ENCODE measurements at places on chromosomes 13 and 19.

DNA sequence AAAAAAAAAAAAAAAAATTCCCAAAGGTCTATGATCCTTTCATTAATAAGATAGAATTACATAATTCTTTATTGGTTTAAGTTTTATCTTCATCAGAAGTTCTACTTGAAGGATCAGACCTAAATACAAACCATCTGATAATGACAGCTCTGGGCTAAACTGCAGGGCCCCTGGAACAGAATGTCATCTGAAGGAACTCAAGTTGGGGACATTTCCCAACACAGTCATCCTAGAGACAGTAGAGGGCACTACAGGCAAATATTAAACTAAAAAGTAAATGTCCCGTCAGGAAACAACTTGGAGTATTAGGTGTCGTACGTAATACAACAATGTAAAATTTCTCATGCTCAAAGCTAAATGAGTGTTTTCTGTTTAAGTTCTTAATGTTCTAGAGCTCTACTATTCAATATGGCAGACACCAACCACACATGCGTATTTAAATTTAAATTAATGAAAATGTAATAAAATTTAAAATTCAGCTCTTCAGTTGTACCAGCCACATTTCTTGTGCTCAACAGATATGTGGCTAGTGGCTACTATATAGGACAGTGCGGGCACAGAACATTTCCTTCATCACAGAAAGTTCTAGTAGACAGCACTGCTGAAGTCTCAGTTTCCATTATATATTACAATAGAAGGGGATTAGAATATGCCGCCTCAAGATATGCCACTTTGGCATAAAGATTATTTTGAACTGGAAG lies 21.8 kb upstream of the NAXD start:
- no peak for DNase-seq
- H3K27ac ChIP-seq = no peak overlapping the region
- H3K36me3 ChIP-seq = no peaks in the 10 kb centered on the region

- no peak overlapping the region for H3K27ac ChIP-seq
- no peaks in the 10 kb centered on the region for H3K4me1 ChIP-seq
- no peaks in the 10 kb centered on the region for H3K27me3 ChIP-seq
- no peaks in the 10 kb centered on the region for H3K36me3 ChIP-seq
- H3K4me3 ChIP-seq = no peak overlapping the region
Measured at GRCh38 chr13:83666141-83666540, 216.1 kb downstream of the SLITRK1 start.

DNA sequence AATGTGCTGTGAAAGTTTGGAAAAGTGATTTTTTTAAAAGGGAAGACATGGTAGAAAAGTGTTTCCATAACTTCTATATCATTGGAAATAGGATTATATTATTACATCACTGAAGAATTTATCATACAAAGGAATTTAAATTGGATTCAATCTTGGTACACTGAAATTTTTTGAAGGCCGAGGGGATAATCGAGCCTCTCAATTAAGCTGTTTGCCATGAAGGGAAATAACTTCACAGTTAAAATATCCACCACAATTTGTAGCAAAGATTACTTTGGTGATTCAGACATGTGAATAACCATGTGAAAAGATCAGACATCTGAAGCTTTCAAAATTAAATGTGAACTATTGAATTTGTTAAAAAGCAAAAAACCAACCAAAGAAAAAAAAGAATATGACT lies 215.3 kb downstream of the KLF5 start:
- no peak overlapping the region for H3K27ac ChIP-seq
- H3K4me1 ChIP-seq = peaks cover 5% of the 10 kb centered on the region
- H3K4me3 ChIP-seq = no peak overlapping the region
- no peaks in the 10 kb centered on the region for H3K27me3 ChIP-seq
- no peak for DNase-seq

DNA sequence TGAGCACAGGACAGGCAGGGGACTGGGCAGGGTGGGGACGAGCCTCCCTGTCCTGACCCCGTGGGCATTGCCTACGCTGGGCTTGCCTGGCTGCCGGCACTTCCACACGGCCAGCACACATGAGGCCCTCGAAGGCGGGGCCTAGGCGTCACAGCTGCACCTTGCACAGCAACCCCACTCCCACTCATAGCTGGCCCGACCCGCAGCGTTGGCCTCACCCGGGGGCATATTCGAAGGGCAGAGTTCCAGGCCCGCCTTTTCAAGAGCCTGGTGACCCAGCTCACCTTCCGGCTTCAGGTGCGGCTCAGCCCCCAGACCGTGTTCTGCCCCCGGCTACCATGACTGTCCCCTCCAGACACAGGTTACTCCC lies 16.9 kb upstream of the PROZ start:
- no peaks in the 10 kb centered on the region for H3K36me3 ChIP-seq
- H3K27ac ChIP-seq = no peak overlapping the region

DNA sequence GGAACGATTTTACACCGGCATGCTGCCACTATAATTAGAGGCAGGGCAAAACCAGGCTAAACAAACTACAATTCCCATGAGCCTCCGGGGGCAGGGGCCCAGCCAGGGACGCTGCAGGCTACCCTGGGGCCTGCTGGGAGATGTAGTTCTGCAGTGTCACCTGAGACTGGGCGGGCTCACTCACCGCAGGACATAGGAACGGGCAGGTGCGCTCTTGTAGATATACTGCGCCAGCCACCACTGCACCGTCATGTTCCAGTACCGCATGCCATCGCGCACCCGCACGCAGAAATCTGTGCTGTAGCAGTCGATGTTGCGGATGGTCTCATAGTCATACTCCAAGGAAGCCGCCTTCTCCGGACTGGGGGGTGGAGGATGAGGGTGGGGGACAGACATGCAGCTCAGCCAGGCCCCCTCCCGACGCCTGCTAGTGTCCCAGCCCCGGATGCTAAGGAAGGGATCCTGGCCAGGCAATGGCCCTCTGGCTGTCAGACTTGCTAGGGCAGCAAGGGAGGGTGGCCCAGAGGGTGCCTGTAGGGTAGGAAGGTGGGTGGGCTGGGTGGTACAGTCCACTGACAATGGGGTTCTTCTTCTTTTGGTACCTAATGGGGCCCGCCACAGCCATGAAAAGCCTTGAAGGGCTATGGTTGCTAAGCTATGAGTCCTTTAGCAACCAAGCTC lies 5.8 kb upstream of the TMC4 start:
- H3K27ac ChIP-seq = no peak overlapping the region
- H3K27me3 ChIP-seq = no peaks in the 10 kb centered on the region
- H3K4me1 ChIP-seq = no peaks in the 10 kb centered on the region
- no peak overlapping the region for H3K4me3 ChIP-seq
- peaks cover 32% of the 10 kb centered on the region for H3K36me3 ChIP-seq

GRCh38 chr13:113069861-113070805 lies 35.5 kb upstream of the F7 start:
- no peak overlapping the region for H3K4me3 ChIP-seq
- no peak for DNase-seq
- no peaks in the 10 kb centered on the region for H3K27me3 ChIP-seq
- H3K27ac ChIP-seq = no peak overlapping the region

- H3K27ac ChIP-seq = no peak overlapping the region
- H3K36me3 ChIP-seq = no peaks in the 10 kb centered on the region
- no peak for DNase-seq
- H3K27me3 ChIP-seq = no peaks in the 10 kb centered on the region
- no peaks in the 10 kb centered on the region for H3K4me1 ChIP-seq
Measured at GRCh38 chr13:105193026-105193425, 1342.4 kb downstream of the EFNB2 start.

DNA sequence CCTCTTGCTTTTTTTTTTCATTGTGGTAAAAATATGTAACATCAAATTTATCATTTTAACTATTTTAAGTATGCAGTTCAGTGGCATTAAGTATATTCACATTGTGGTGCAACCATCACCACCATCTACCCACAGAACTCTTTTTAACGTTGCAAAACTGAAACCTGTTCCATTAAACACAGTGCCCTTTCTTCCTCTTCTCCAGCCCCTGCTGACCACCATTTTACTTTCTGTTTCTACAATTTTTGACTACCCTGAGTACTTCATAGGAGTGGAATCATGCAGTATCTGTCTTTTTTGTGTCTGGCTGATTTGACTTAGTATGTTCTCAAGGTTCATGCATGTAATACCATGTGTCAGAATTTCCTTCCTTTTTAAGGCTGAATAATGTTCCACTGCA lies 153.1 kb downstream of the FGF9 start:
- no peaks in the 10 kb centered on the region for H3K36me3 ChIP-seq
- H3K4me1 ChIP-seq = peaks cover 2% of the 10 kb centered on the region
- H3K4me3 ChIP-seq = no peak overlapping the region
- no peak for DNase-seq

DNA sequence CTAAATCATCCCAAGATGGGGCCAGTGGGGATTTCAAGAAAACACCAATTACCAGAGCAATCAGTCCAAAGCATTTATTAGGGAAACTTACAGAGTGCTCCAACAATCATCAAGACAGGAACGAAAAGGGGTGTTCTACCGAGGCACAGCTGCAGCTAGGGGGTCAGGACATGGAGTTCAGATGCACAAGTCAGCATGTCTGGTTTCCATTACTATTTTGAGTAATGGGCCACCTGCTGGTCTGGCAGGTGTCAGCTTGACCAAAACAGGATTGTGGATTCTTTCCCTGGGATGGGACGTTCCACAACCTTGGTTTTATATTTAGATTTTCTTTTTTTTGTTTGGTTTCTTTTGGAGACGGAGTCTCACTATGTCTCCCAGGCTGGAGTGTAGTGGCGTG lies 3.9 kb upstream of the UBL5 start:
- peaks cover 14% of the 10 kb centered on the region for H3K36me3 ChIP-seq
- DNase-seq = no peak
- no peak overlapping the region for H3K27ac ChIP-seq
- H3K4me3 ChIP-seq = no peak overlapping the region

DNA sequence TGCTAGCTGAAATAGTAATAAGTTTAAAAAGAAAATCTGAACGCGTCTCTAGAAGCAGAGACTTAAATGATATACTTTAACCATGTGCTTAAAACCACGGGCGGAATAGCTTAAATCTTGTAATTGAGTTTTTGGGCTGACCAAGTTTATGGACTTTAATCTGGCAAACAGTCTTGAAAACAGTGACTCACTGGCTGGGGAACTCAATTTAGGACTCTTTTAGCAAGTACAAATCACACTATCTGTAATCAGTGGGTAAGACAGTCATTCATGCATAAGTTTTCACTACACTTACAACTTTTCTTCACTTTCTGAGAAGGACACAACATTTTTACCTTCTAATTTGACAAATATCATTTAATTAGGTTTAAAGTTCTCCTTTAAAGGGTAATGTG lies 26.8 kb downstream of the ZNF627 start:
- peak overlapping the region; percentile 63 for H3K4me3 ChIP-seq
- H3K4me1 ChIP-seq = peaks cover 17% of the 10 kb centered on the region
- H3K27ac ChIP-seq = no peak overlapping the region
- DNase-seq = no peak
- H3K27me3 ChIP-seq = no peaks in the 10 kb centered on the region
- H3K36me3 ChIP-seq = peaks cover 25% of the 10 kb centered on the region

- H3K27me3 ChIP-seq = no peaks in the 10 kb centered on the region
- no peak overlapping the region for H3K4me3 ChIP-seq
- H3K4me1 ChIP-seq = peaks cover 9% of the 10 kb centered on the region
- no peak overlapping the region for H3K27ac ChIP-seq
- peaks cover 3% of the 10 kb centered on the region for H3K36me3 ChIP-seq
Measured at GRCh38 chr19:3606174-3606689, 443 bp downstream of the TBXA2R start.

GRCh38 chr13:94479616-94480015 lies at the start of gene DCT:
Gene DCT, minus strand, starts transcription at chr13:94479682. Its CDS starts 427 bp downstream, at chr13:94479255.
- H3K4me1 ChIP-seq = peaks cover 7% of the 10 kb centered on the region
- no peaks in the 10 kb centered on the region for H3K36me3 ChIP-seq
- no peak within 1 kb of the TSS for H3K4me3 ChIP-seq
- DNase-seq = no peak

- no peak overlapping the region for H3K4me3 ChIP-seq
- H3K27me3 ChIP-seq = peaks cover 4% of the 10 kb centered on the region
- peaks cover 16% of the 10 kb centered on the region for H3K4me1 ChIP-seq
- no peaks in the 10 kb centered on the region for H3K36me3 ChIP-seq
- peak overlapping the region; percentile 34 for H3K27ac ChIP-seq
- no peak for DNase-seq
Measured at GRCh38 chr19:54616057-54616456, 14.2 kb upstream of the LILRB1 start.

DNA sequence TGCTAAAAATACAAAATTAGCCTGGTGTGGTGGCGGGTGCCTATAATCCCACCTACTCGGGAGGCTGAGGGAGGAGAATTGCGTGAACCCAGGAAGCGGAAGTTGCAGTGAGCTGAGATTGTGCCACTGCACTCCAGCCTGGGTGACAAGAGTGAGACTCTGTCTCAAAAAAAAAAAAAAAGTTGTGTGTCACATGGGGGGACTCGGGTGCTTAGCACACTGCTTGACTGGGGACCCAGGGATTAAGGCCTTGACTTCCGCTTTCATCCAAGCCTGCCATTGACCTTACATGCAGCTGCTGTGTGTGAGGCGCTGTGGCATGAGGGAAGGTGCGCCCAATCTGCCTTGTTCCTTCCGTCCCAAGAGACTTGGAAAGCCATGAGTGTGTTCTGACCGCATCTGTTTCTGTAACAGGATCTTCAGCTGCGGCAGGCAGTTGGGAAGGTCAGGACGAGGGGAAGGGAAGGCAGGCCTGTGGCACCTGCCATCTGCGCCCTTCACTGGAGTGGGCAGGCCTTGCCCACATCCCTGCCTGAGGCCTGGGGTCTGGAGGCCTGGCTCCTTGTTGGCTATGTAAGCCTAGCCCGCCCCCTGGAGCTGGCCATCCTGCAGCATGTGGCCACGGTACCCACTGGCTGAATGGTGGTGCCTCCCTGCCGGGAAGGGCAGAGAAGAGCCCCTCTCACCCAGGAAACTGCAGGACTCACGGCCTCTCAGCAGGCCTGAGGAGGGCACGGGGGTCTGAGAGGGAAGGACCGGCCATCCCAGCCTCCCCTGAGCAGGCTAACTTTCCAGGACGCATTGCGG lies 23.0 kb downstream of the PPP1R37 start:
- H3K27me3 ChIP-seq = no peaks in the 10 kb centered on the region
- H3K4me3 ChIP-seq = no peak overlapping the region
- H3K36me3 ChIP-seq = no peaks in the 10 kb centered on the region
- H3K27ac ChIP-seq = no peak overlapping the region
- peaks cover 79% of the 10 kb centered on the region for H3K4me1 ChIP-seq

DNA sequence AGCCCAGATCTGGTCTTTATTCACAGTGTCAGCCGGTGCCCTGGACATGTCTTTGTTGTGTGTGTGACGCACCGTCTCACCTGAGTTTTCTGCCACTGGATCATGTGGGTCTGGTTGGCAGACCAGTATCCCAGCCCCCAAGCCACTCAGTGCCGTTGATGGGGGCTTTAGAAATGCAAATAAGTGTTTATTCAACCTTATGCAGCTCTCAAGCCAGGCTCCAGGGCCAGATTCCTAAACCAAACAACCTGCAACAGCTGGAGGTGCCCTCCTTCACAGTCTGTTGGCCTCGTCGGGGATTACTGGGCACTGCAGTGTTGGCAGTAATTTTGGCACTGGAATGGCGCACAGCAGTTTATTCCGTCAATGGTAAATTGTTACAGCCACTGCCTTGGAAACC lies 21.6 kb downstream of the FAM124A start:
- no peak overlapping the region for H3K27ac ChIP-seq
- H3K4me1 ChIP-seq = no peaks in the 10 kb centered on the region
- no peaks in the 10 kb centered on the region for H3K36me3 ChIP-seq
- peaks cover 8% of the 10 kb centered on the region for H3K27me3 ChIP-seq

Data from activated naive CD8-positive, alpha-beta T cell treated with anti-CD3 and anti-CD28 coated beads, Interleukin-2, amount 50 U/mL, for 24 hours (primary cell).